ENCODE measurements at places on chromosomes 12 and 14.

DNA sequence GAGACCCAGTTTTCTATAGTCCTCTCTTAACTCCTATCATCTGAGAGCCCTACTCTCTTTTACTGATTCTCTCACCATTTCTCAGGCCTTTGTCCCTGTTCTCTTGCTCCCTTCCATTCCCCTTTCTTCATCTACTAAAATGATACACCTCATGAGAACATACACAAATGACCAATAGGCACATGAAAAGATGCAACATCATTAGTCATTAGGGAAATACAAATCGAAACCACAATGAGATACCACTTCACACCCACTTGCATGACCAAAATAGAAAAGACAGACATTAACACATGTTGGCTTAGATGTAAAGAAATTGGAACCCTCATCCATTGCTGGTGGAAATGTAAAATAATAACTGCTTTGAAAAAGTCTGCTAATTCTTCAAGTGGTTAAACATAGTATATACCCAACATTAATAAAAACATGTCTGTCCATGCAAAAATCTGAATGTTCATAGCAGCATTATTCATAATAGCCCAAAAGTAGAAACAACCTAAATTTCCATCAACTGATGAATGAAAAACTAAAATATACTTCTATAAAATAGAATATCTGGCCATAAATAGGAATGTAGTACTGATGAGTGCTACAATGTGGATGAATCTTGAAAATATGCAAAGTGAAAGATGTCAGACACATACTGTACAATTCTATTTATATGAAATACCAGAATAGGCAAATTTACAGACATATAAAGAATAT is 66.0 kb downstream of the DENND5B start:
- no peak for DNase-seq

DNA sequence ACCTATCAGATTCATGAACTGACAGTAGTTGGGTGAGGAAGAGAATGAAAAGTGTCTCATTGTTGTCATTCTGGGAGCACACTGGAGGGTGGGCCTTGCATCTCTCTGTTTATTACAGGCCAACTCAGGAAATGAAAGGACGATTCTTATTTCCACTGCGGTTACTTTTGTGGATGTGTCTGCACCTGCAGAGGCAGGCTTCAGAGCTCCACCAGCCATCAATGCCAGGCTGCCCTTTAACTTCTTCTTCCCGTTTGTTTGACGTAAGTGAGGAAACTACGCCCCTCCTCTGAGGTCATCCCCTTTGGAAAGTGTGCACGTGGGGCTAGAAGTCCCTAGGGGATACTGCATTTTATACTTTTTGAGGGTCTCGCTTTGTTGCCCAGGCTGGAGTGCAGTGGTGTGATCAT is 33.7 kb downstream of the TCTN1 start:
- DNase-seq, result no peak

DNA sequence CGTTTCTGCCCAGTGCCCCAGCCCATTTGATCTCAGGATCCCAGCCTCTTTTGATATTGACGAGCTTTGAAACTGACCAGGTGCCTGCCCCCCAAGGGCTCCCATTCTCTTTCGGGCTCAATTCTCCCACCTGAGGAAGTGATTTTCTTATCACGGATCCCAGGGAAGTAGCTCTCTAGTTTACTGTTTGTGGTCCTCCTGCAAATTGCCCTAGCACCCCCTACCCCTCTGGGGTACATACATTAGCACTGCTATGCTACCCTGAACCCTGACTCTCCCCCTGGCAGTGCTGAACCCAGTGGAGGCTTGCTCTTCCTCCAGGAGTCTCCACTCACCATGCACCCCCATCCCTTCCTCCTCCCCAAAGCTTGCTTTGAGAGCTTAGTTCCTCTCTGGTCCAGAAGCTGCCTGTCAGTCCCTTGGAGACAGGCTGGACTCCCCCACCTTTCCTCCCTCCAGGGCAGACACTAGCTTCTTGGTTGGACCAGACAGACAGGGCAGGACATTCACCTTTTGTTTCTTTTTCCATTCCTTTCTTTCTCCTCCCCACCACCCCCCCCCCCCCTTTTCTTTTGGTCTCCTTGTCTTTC is 4.4 kb upstream of the TBX3 start:
- no peak for DNase-seq

GRCh38 chr14:72679536-72680151 is 214.3 kb downstream of the DPF3 start:
- no peak for DNase-seq

GRCh38 chr12:1882850-1883470 is 35.5 kb downstream of the CACNA2D4 start:
- DNase-seq, result no peak

GRCh38 chr12:10618338-10618987 is 5.1 kb upstream of the MAGOHB start:
- DNase-seq, result no peak

DNA sequence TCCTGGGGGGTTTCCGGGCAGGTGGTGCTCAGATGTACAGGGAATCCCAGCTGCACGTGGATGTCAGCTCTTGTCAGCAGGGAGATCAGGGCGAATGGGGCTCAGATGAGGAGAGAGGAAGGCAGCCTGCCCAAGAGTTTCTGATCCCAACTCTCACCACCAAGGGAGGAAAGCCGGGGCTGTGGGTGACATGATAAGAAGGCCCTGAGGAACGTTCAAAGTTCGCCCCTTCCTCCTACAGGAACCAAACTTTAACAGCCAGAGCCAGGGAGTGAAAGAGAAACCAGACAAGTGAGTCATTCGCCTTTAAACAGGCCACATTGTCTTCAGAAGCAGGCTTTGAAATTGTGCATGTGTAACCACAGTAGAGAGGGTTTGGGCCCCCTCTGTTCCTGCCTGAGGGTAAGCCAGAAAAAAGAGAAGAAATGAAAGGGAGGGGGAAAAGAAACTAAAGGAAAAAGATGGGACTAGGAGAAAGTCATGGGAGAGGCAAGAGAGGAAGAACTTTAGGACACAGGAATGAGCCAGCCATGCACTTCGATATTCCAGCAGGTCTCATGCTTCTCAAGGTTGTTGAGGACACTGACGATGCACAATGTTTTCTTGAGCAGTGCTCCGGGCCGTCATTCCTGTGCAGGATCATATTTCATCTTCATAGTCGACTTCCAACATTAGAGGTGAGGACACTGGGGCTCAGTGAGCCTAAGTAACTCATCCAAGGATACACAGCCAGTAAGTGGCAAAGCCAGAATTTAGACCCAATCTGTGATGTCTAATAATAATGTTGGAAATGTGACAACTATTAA is 691.4 kb upstream of the TBX3 start:
- DNase-seq, result no peak

DNA sequence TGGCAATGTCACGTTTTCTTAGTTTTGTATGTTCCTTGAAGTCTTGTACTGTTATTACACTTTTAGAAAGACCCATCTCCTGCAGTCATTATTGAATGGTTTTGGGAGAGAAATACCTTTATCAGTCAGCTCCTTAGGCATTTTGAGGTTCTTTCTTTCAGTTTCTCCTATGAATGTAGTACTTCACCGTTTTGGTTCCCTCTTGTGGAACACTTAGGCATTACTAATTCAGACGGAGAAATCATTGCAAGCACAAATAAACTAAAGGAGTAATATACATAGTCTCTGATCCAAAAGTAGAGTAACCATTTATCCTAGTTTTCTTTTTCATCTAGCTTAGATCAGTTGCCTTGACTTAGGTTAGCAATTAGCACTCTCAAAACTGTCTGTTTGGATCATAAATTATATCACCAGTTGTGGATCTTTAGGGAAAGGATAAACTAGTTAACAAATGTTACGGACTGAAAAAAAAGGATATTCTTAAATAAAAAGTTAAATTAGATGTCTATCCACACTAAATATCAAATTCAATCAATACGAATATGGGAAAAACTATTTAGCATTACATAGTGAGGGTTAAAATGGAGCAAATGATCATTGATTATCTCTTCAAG is 1538.3 kb upstream of the SEL1L start:
- DNase-seq, result no peak

DNA sequence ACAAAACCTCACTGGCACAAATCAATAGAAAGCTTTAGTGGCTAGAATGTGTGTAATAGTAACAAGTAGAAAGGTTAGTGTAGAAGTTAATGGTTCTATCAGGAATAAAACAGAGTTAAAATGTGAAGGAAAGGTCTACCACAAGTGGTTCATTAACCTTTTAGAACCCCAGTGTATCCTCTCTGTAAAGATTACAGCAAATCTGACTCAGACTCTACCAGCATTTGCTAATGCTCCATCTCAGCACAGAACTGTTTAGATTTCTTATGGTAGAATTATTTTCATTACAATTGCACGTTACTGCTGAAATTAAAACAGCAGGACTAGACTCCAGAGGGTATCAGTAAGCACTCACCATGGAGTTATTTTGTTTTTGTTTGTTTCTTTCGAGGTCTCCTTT is 609.0 kb upstream of the LMO3 start:
- DNase-seq, result no peak

DNA sequence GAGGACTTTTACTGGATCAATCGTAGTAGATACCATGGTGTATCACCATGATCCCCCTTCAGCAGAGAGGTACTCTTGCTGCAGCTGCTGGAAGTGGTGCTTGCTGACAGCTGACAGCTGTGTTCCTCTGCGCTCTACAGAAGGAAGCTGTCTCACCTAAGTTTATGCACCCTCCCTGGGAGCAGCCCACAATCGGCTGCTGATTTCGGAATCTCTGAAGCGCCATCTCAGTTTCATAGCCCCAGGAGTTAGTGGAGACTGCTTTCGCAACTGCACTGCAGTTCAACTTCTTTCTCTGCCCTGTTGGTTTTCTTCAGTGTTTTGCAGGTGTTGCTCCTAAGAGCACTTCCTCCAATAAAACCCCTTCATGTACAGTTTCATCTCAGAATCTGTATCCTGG is 237.9 kb downstream of the PAWR start:
- DNase-seq, result no peak

- DNase-seq, result no peak
These were observed 110.3 kb downstream of the HMGA2 start for GRCh38 chr12:65934480-65935115.

DNA sequence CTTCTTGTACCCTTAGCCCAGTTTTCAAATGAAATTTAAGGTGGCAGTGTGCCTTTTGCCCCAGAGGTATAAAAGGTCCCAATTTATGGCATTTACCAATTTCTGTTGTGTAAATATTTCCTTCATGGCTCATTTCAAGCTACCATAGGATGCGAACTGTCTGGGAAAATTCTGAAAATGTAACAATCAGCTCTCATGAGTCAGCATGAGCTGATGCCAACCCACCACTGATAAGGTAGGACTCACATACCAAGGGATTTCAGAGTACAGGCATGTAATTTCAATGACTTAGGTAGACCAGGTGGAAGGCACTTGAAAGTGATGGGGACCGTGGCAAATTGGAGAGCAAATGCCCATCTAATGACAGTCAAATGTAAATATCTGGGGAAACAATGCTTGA is 169.5 kb downstream of the TTC8 start:
- DNase-seq, result no peak

GRCh38 chr12:80299219-80299618 is 144.8 kb upstream of the PTPRQ start:
- DNase-seq, result no peak

DNA sequence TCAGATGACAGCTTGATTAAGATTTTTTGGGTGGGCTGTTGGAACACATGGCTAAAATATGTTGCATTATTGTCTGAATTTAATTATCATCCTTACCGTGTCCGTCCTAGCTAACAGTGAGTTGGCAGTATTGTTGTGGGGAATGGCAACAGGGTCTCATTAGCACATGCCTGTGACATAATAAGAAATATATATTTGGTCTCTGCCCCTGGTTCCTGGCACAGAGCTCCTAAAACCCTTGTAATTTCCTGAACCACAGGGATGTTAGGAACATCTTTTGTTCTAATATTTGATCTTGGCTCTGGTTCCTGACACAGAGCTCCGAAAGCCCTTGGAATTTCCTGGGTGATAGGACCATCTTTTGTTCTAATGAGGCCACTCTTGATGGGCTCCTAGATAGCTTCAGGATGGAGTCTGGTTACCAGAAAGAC is 76.0 kb downstream of the SYNE2 start:
- DNase-seq, result no peak

GRCh38 chr12:6135071-6135470 is 10.6 kb upstream of the VWF start:
- DNase-seq, result no peak

DNA sequence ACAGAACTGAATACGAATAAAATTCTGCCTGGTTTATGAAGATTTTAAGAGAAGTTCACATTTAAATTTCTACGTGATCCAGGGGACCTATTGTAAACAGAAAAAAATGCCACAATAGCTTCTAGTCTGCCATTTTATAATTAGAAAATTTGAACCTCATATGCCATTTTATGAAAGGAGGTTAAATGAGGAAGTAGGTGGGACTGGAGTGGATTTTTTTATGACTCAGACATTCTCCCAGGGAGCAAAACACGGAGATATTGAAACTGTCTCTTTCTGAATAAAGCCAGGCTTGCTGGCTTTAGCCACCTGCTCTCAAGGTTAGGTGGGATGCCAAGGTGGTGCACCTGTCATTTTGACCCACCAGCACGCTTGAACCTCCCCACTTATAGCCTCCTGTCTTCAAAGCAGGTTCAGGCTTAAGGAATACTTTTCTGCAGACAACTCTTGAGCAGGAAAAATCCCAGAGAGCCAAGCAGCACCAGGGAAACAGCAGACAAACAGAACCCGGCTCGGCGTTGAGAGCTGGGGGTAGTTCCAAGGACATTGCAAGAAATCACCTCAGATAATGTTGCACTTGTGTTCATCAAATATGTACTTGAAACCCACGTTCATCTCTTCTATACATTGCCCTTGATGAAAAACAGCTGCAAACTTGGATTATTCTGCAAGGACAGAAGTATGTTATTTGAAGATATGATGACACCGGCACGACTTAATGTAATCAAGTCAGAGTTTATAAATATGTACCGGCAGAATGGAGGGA is 203.7 kb downstream of the PPM1H start:
- no peak for DNase-seq

GRCh38 chr14:33938131-33938949 is 12.5 kb downstream of the EGLN3 start:
- DNase-seq, result no peak

GRCh38 chr12:51687614-51688013 is 96.6 kb downstream of the SCN8A start:
- DNase-seq, result no peak

DNA sequence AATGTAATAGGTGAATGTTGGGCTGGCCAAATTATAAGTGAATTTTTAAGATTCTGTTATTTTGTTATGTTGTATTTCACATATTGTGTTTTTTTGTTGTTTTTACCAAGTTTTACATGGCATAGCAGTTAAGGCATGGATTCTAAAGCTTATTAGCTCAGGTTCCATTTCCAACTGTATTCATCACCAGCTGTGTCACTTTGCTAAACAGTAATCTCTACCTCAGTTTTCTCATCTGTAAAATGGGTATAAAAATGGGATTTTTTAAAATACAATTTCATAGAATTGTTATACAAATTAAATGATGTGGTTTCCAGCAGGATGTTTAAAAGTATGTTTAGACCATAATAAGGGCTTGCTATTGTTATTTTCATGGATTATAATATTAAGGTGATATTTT is 512.2 kb downstream of the SLC16A7 start:
- DNase-seq, result no peak

DNA sequence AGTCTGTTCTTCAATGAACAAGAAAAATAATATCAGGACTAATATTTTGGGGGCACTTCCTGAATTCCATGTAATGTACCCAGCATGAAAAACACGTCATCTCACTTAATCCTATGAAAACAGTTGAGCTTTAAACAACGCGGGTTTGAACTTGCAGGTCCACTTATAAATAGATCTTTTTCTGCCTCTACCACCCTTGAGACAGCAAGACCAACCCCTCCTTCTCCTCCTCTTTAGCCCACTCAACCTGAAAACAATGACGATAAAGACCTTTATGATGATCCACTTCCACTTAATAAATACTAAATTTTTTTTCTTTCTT is 203.9 kb upstream of the KRR1 start:
- no peak for DNase-seq

GRCh38 chr12:104213952-104214351 is 1.6 kb upstream of the TXNRD1 start:
- DNase-seq, result no peak
